ENCODE measurements at places on chromosomes 7 and 10. TPM values are rescaled to one million over a fixed set of nuclear protein-coding genes. Genes with fewer than 3 reads are reported as not detected.
A peak's percentile ranks its signal among the peaks of the same experiment; 100 is the strongest.

DNA sequence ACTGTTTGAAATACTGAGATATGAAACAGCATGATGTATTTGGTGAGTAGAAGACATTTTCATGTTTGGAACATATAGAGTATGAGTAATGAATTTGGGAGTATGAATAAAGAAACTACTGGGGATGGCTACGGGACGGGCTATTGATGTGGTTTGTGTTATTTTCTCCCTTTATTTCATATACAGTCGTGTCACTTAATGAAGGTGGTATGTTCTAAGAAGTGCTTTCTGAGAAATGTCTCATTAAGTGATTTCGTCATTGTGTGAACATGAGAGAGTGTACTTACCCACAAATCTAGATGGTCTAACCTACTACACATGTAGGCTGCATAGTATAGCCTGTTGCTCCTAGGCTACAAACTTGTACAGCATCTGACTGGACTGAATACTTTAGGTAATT, 106.3 kb downstream of the CCNY start:
- DNase-seq: no peak

Gene MRC1
- 0.22 TPM for polyA plus RNA-seq

- DNase-seq: no peak
Measured at GRCh38 chr10:10235003-10235402, 782.7 kb upstream of the CELF2 start.

Gene SH2B2
- 13.1 TPM for polyA plus RNA-seq

- DNase-seq: no peak
Measured at GRCh38 chr7:2202361-2202761, 30.4 kb downstream of the MAD1L1 start.

Gene FBXL15
- polyA plus RNA-seq: 46.3 TPM

DNA sequence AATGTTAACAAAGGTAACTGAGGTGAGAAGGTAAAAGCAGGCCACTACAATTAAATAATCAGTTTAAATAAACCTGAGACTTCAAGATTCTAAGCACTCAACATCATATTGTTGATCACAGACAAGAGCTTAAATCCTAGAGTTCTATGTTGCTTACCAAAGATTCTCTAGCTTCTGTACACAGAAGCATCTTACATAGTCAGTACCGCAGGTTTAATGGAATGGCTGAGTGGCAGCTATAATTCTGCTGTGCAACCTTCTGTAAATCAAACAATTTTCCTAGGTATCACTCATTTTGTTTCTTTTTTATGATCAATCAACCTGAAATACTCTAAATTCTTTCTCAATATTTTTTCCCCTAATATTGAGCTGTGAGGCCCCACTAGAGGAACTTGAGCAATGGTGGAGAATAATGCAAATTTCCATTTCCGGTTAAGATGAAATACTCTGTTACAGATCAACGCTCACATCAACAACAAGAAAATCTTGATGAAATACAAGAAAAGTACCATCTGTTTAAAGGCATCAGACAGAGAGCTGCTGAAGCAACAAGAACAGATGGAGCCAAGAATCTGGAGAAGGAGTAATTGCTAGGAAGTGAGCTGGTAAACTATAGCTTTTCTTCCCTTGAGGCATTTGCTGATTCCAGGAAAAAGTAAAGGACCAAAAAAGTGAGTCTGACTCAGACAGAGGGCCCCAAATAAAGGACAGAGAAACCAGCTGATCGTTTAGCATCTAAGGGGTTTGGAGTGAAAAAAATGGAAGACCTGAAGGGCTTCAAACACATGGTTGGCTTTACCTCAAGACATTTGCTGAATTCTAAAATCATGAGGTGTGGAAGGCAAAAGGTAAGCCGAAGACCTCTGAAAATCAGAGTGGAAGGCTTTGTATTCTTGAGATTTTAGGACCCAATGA, 22.6 kb downstream of the PNPLA8 start:
- peak; percentile 78 for DNase-seq

GRCh38 chr10:124142006-124142739, 48.8 kb upstream of the CHST15 start:
- no peak for DNase-seq

Gene TWIST1
- 21.9 TPM for polyA plus RNA-seq

Gene C10orf62
- polyA plus RNA-seq: not detected

DNA sequence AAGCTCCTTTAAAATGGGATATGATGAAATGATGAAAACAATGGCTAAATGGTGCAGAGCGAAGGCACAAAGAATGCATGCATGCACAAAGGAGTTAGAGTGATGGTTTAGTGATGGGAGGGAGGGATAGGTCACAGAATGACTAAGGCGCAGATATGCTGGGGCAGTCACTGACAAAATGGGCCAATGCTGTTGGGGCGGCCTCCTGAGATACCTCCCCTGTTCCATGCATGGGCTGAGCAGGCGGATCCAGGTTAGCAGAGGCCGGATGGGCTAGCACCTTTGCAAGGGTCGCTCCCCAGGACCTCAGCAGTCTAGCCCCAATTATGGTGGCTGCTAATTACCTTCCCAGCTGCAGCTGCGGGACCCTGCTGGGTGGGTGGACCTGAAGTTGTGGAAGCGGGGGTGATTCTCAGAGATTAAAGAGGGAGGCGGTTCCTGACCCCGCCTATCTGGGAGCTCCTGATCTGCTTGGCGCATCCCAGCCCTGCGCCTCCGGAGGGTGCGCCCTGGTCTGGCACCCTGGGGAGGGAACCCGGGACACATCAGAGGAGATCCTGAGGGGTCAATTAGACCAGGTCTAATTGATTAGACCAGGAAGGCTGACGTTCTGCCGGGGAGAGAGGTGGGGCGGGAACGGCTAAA, 175.0 kb downstream of the CYP26A1 start:
- DNase-seq: no peak

Gene SLIT1
- polyA plus RNA-seq: 3.3 TPM

GRCh38 chr7:141612861-141613260, 61.7 kb downstream of the AGK start:
- DNase-seq: no peak

DNA sequence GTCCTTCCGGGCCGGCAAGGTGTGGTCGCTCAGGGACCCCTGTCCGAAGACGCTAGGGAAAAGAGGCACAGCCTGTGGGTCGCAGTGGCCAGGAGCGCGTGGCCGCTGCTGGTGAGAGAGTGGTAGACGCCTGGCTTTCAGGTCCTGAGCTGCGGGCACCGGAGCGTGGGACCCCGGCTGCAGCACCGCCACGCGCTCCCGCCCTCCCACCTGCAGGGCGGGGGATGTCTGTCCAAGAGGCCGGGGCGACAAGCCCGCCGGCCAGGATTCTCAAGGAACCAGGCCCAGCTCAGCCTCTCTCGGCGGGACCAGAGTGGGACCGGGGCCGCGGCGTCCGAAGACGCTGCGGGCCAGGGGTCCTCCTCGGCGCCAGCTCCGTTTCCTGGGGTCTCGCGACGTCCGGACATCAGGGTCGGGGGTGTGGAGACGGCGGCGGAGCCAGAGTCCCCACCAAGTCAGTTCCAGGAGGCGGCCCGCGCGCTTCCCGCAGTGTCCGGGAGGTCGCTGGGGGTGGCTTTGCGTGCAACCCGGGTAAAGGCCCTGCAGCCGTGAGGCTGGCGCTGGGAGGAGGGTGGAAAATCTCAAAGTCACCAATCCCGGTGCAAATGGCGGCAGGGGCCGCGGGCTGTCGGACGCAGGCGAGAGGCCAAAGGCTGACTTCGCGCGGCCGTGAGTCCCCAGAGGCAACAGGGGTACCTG, 5.5 kb downstream of the ZNF503 start:
- DNase-seq: peak; percentile 55

Gene ZCCHC24
- polyA plus RNA-seq: 81.5 TPM

GRCh38 chr10:69861251-69862240, 59.8 kb downstream of the COL13A1 start:
- peak; percentile 90 for DNase-seq

DNA sequence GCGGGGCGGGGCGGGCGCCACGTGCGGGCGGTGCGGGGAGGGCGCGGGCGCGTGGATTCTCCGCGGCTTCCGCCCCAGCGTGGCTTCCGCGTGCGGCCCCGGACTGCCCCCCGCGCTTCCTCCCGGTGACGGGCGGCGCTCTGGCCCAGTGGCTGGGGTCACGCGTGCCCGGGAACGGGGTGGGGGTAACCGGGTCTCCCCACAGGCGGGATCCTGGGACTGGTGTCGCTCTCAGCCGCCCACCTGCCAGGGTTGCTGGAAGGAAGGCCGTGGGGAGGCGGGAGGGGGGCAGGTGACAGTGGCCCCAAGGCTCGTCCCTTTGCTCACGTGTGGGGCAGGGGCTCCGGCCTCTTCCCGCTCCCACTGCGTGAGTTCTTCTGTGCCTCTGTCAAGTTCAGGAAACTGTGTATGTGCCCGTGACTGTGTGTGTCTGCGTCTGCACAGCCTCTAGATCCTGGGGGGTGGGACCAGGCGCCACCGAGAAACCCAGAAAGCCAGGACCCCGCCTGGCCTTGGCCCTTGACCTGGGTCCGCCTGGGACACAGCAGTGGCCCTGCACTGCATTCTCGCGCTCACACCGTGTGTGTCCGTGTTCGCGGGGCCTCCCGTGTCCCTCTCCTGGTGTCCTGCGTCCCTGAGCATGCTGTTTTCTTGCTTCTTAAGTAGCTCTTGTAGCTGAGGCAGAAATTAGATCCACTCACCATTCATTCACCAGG, 919 bp downstream of the MAFK start:
- DNase-seq: no peak

Gene TMEM176B
- 41.8 TPM for polyA plus RNA-seq

- no peak for DNase-seq
Measured at GRCh38 chr7:20282959-20283358, 47.7 kb upstream of the ITGB8 start.

DNA sequence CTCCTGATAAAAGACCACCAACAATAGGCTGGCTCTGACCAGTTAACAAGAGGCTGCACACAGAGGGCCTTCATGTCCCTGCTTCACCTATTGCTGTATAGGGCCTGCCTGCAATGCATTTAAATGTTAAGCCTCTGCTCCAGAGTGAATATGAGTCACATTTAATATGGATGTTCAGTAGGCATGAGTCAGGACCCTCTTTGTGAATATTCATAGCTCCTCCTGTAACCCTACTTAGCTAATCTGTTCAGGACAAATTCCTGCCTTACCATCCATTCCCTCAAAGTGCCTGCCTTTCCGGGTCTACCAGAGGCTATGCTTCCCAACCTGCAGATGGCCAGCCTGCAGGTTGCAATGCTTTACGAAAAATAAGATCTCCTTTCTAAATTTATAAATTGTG, 32.5 kb downstream of the ARHGAP22 start:
- DNase-seq: no peak

- DNase-seq: no peak
Measured at GRCh38 chr10:46080886-46081285, 34.8 kb upstream of the MSMB start.

- DNase-seq: no peak
Measured at GRCh38 chr7:123498031-123498430, 36.4 kb downstream of the IQUB start.

- no peak for DNase-seq
Measured at GRCh38 chr10:77602913-77603533, 34.6 kb downstream of the KCNMA1 start.

- DNase-seq: no peak
Measured at GRCh38 chr10:65701168-65701776, 1224.6 kb upstream of the LRRTM3 start.

DNA sequence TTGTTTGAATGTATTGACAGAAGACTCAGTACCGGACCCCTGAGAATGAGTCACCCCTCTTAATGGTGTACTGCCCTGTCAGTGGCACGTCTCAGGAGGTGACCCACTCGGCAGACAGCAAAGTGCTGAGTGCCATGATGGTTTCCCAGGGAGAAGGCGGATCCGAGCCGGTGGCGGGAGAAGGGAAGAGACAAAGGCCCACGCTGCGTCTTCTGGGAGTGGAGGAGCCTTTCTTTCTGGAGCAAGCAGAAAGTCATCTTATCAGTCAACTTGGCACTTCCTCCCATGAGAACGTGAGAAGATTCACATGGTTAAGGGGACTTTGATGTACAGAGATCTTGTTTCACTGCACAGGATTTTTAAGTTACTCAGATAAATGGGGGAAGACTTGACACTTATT, 14.6 kb upstream of the PPP2R2D start:
- no peak for DNase-seq

- peak; percentile 82 for DNase-seq
Measured at GRCh38 chr7:43925984-43926797, at the start of gene UBE2D4. Gene UBE2D4 (plus strand): TSS chr7:43926436. CDS start chr7:43926533, 97 bp downstream.

DNA sequence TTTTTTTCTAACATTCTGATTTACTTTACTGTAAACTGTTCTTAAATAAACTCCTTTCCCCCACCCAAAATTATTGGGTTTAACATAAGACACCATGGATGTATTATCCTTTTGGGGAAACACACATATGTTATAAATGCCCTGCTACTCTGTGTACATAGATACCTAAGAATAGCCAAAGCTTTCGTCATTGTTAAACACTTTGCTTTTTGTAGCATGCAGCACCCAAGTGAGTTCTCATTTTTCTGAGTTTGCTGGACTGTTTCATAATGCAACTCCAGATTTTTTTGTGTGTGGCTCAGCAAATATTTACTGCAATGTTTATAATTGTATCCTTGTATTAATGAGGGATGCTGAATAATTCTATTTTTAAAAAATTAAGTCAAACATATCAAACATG, 86.9 kb downstream of the VTI1A start:
- no peak for DNase-seq

Gene SLC39A12
- polyA plus RNA-seq: 0.29 TPM

Gene CACNB2
- polyA plus RNA-seq: 101 TPM

GRCh38 chr7:1083729-1084657, 3.9 kb upstream of the GPER1 start:
- no peak for DNase-seq

DNA sequence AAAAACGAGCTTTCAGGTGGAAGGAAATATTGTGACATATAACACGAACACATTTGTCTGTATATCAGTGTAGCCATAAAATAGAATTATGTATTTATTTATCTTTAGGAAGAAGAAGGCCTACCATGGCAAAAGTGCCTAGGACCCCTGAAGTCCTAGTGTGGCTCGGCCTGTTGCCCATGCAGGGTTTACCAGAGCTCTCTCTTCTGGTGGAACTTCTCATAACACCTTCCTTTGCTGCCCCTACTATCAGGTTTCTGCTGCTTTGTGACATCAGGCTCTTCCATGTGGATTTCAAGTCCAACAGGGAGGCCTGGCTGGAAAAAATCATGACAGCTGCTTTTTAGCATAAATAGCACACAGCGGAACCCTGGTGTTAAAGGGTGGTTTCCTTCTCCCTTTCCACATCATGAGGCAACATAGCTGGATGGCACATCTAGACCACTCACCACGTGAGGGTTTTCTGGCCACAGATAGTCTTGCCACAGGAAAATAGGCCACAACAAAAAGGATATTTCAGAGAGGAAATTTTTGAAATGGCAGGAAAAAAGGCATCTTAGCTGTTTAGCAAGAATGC, 44.8 kb upstream of the ADO start:
- DNase-seq: no peak

DNA sequence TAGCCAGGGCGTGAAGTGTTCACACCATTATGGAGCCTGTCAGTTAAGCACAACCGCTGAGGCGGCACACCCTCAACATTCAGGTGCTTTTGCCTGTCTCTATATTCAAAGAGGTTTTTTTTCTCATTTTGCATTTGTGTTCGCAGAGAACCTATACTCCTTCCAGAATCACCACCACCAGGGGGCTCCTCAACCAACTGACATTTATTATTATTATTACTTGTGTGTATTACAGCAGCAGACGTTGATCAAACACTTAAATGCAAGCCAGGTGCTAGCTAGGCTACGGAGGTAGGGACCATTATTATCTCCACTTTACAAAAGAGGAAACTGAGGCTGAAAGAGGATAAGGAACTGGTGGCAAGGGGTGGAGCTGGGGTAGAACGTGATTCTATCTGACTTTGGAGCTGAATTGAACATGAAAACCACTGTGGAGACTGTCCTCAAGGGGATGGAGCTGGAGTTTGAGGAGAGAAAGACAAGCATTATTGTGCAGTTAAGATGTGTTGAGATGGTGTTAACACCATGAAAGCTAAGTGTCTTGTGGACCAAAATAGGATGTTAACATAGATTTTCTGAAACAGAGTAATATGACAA, 133.8 kb upstream of the PLXNA4 start:
- DNase-seq: peak; percentile 62

Measured in cardiac muscle cell (in vitro differentiated cells and primary cell).